CD8-positive, alpha-beta T cell (primary cell): ENCODE measurements at places on chromosomes 4 and X.

DNA sequence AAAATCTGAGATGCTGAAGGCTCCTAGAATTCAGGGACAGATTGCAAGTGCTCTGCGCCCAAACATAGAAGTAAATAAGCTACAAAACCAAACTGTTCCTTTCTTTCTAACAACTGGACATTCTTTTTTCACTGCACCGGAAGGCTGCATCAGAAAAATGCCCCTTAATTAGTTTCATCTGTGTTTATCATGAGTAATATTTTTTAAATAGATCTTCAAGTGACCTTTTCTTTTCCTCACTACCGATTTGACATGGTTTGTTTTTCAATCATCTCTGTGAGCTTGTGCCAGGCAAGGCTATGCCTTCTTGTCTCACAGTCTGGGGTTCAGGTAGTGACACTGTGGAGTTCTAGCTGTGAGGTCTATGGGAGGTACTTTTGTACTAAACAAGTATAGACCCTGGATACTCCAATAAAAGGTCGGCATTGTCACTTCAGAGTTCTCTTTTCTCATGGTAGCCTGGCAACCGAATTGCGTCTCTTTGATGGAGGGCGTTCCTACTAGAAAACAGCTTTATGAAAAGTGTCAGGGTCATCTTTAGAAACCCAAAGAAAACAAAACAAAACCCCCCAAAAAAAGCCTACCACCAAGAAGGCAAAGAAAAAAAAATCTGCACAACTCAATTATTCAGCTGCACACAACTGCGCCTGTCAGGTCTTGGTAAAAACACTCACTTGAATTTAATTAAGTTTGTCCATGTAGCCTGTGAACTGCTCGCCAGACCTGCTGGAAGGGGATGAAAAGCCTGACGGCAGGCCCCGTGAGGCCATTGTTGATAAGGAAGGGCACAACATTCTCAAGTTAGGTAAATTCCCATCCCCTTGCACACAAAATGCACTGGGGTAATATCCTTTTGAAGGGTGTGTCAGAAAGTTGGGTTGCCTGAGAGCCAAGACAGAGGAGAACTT, 22.8 kb upstream of the ADAMTS3 start:
- DNase-seq = no peak

- no peak for DNase-seq
These were observed 88.2 kb downstream of the TASL start for GRCh38 chrX:30489323-30489722.

- DNase-seq = no peak
These were observed 272.9 kb upstream of the ARX start for GRCh38 chrX:25288676-25289075.

DNA sequence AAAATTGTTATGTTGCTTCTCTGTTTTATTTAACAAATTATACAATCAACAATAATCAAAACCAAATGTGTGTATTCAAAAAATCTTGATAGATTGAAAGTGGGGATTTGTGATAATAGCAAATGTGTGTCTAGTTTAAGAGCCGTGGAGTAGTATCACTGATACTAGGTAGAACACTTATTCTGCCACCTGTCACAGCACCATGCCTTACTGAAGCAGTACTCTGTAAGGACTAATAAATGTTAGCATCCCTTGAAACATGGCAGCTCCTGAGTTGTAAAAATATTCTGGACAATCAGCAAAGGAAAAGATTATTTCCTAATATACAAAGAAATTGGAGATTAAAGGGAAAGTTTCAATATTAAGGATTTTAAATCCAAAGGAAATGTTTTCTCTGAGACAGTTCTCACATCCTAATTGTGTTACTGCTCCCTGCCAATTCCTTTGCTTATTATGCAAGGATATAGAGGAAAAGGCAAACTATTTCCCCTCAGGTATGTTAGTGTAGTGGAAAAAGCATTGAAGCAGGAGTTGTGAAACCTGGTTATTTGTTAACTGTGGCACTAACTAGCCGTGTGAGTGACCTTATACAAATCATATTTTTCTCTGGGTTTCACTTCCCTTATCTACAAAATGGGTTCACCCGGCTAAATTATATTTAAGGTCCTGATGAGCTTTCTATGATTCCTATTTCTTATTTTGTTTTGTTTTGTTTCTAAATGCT, 303.1 kb downstream of the ARHGAP24 start:
- DNase-seq = no peak

GRCh38 chr4:151276787-151277562, at the start of gene PRSS48:
PRSS48 (plus strand) TSS chr4:151277161; CDS start chr4:151277173, 12 bp downstream.
- DNase-seq = peak; percentile 31

GRCh38 chr4:173494013-173494970, 35.7 kb downstream of the HAND2 start:
- peak; percentile 34 for DNase-seq

DNA sequence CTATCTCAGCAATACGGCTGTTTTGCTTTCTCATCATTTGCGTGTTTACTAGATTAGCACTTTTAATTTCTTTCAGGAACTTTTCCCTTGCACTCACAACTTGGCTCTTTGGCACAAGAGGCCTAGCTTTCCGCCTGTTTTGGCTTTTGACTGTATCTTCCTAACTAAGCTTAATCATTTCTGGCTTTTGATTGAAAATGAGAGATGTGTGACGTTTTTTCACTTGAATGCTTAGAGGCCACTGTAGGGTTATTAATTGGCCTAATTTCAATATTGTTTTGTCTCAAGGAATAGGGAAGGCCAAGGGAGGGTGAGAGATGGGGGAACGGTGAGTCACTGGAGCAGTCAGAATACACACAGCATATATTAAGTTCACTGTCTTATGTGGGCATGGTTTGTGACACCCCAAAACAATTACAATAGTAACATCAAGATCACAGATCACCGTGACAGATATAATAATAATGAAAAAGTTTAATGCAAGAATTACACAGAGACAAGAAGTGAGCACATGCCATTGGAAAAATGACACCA, 27.3 kb downstream of the MND1 start:
- no peak for DNase-seq

GRCh38 chrX:155086202-155086840, 15.0 kb downstream of the BRCC3 start:
- DNase-seq = peak; percentile 61

GRCh38 chr4:187606581-187606980, 389.0 kb upstream of the ZFP42 start:
- DNase-seq = no peak

DNA sequence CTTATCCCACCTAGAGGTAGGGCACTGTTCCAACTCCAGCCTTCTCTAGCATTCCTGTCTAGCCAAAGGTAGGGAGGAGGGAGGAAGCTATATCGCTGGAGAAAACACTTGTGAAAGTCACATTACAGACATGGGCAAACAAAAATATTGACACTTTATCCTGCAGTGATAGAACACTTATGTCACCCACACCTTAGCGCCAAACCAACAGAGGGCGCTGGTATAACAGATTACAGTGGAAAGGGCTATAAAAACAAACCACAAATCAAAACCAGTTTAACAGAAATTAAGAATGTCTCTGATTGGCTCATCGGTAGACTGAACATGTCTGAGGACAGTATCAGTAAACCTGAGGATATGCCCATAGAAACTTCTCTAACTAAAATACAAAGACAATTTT, 451.3 kb downstream of the TLL1 start:
- DNase-seq = no peak

DNA sequence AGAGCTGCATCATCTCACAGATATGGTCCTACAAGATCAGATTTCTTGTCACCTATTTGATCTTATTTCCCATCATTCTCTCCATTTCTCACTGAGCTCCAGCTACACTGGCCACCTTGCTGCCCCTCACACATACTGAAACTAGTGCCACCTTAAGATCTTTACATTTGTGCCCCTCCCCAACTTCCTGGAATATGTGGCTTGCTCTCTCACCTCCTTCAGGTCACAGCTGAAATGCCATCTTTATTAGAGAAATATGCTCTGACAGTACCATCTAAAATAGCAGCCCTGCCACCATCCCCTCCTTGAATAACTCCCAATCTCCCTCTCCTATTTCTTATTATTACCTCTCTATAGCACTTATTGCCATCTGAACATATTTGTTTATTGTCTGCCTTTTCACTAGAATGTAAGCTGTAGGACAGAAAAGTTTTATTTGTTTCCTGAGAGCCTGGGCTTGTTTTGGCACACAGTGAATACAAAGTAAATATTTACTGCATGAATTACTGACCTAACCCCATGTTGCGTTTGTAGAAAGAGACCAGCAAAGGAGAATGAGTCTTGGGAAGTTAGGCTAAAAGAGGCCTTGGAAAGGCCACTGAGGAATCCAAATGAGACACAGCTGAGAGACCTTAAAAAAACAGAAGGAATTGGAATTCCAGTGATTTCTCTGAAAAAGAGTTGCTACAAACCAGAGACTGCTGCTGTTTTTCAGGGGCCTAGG, 22.7 kb downstream of the DYNLT3 start:
- no peak for DNase-seq

DNA sequence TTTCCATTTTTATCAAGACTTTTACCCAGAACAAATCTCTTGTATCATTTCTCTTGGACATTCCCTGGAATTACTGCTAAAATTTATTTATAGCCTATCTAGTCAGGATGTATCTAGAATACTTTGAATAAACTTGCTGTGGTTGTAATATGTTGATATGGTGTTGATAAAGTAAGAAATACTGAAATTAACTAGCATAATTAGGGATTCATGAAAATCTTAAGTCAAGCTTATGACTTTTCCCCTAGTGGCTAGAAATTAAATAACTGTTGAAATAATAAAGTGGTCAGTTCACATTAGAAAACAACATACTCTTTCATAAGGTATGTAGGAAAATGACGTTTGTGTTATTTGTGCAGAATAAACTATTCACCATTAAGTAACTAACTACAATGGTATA, 73.1 kb upstream of the ANKRD50 start:
- DNase-seq = no peak

DNA sequence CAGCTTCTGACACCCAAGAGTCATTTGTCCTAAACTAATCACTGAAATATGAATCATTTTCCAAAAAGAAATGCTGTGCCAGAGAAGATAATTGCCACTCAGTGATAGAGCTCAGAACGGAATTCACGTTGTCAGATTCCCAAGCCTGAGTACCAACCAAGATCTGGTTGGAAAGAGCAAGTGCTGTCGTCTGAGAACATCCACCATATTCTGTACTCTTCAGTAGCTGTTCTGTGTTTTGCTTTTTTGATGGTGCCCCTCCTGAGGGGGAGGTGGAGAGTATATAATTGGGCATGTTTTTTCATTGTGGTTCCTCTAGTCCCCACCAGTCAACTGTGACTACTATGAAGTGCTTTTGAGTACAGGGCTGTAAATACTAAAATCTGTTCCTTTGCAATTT, 13.2 kb downstream of the RUFY3 start:
- no peak for DNase-seq

- DNase-seq = no peak
These were observed 104.0 kb downstream of the ATP11C start for GRCh38 chrX:139828830-139829229.

- no peak for DNase-seq
These were observed 1.2 kb downstream of the CD38 start for GRCh38 chr4:15779306-15779705.

DNA sequence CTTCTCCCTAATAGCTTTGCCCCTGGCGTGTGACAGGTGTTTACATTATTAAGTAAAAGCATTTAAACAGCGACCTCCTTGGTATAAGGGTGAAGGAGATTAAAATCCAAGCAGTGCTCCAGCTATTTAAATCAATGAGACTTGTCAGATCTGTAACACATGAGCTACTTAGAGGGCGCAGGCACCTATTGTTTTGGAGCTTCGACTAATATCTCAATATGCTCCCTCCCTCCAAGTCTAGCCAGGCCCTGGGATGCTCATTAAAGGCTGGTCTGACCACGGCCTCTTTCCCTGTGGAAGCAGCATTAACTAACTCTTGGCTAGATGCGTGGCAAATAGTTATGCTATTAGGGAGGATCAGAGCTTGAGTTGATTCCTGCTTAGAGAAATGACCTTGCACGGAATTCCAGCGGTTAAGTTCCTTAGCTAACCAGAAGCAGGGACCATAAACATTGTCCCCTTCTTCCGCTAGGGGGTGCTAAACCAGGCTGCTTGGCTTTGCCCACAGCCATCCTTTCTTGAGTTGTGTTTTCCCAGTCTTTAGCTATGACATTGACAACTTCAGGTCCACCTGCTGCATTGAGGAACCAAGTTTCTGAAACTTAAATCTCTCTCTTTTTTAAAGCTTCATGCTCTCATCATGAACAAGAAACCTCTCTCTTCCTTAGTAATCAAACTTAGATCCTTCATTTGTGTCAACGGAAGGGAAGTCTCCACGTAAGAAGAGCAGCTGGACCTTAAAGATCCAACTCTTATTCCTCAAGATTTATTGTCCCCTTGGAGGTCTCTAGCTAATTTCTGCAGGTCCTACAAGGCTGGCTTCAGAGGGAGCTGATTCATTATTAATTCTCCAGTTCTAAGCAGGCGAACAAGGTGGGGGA, 80.7 kb upstream of the IGFBP7 start:
- no peak for DNase-seq

GRCh38 chr4:87677731-87678130, 27.7 kb downstream of the DMP1 start:
- DNase-seq = no peak

DNA sequence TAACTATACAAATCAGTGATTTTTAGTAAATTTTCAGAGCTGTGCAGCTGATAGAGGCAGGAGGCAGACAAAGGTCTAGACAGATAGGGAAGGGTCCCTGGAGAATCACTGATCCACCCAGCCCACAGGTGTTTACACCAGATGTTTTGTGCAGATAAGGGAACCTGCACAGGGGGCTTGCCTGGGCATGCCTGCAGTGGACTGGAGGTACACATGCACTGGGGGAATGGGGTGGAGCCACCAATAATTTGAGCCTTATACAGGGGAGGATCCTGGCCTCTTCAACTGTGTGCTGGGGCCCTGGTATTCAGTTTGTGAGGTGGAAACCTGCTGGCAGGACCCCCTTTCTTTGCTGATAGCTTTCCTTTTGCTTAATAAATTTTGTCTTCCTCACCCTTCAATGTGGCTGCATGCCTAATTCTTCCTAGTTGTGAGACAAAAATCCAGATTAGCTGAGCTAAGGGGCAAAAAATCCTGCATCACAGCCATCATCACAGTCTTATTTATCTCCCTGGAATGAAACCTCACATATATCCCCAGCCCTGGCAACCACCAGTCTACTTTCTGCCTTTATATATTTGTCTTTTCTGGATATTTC, 102.8 kb downstream of the KDM6A start:
- DNase-seq = no peak

GRCh38 chr4:5798462-5798861, 87.5 kb downstream of the EVC start:
- no peak for DNase-seq

GRCh38 chr4:88866862-88867550, 169.4 kb upstream of the NAP1L5 start:
- DNase-seq = no peak

- DNase-seq = no peak
These were observed 18.6 kb downstream of the AFM start for GRCh38 chr4:73499996-73500765.

- no peak for DNase-seq
These were observed at the start of gene MGAT4D for GRCh38 chr4:140497747-140498636. MGAT4D (minus strand) TSS chr4:140498293; CDS start chr4:140498222, 71 bp downstream.

DNA sequence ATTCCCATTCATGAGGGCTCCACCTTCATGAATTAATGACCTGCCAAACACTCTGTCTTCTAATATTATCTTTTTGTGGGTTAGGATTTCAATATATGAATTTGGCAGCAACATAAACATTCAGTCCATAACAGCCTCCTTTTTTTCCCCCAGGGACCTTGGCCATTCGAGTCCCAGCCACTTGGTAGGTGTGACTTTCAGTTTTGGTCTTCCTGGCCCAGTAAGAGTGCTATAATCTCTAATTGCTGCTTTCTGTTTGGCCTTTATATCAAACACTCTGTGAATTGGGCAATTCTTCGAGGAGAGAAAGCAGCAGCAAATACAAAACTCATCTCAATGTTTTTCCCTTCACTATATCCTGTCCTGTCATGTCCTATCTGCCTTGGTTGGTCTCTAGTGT, 12.4 kb upstream of the RADX start:
- DNase-seq = no peak

- no peak for DNase-seq
These were observed 11.0 kb upstream of the VCX3B start for GRCh38 chrX:8453611-8454010.
